NCI-H2171 (cell line): ENCODE measurements at places on chromosomes 4 and X.

DNA sequence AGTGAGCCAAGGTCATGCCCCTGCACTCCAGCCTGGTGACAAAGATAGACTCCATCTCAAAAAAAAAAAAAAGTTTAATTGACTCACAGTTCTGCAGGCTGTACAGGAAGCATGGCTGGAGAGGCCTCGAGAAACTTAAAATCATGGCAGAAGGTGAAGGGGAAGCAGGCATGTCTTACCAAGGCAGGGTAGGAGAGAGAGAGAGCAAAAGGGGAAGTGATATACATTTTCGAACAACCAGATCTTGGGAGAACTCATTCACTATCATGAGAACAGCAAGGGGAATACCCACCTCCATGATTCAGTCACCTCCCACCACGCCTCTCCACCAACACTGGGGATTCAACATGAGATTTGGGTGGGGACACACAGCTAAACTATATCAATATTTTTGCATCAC lies 315.2 kb upstream of the HTR2C start:
- no peak for DNase-seq

GRCh38 chr4:5192271-5192670 lies 141.0 kb downstream of the STK32B start:
- DNase-seq: no peak

GRCh38 chrX:113743069-113743468 lies 840.8 kb upstream of the HTR2C start:
- no peak for DNase-seq

DNA sequence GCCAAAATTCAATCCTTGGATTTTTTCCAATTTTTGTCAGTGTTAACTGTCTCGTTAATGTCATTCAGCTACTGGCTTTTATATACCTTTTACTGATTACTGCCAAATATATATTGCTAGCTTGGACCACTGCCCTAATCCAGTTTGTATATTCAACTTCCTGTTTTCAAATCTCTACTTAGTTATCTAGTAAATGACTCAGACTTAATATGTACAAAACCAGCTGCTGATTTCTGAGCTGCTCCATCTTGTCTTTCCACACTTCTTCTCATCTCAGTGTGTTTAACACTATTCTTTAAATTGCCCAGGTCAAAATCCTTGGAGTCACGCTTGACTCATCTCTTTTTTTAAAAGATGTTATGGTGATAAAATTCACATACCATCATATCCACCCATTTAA lies 1196.7 kb downstream of the RAPGEF2 start:
- DNase-seq: no peak

DNA sequence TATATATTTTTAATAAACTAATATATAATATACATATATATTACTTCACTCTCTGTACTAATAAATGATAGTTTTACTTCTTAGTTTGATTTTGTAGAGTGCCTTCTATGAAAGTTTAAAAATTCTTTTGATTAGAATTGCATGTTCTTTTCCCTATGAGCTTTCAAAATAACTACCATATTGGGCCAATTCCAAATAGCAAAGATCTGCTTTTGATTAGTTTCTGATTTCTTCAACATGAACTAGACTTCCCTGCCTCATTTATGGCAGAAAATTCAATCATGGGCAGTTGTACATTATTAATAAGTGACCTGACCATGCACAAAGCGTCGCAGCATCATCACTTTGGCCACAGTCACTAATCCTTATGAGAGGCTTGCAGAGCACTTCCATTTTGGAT lies 48.9 kb upstream of the TEX13A start:
- DNase-seq: no peak

GRCh38 chr4:8655411-8656184 lies 63.0 kb downstream of the CPZ start:
- no peak for DNase-seq

DNA sequence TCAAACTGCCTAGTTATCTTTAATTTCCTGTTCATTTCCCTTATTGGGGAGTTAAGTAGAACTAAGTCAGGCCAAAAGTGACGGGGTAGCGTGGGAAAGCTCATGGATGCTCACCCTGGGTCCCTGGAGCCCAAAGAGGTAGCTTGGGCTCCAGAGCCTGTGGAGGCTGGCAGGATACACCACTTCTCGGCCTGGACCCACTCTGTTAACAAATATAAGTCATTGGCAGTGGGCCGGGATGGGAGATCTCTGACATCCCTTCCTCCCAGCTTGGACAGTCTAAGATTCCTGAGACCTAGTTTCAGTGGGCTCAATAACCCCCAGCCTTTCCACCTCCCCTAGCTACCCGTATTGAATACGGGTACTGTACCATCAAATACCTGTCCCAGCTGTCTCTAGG lies 106.1 kb downstream of the EFNB1 start:
- no peak for DNase-seq
